Glomerular endothelial cell (primary cell): ENCODE measurements at places on chromosomes 12 and 14.

DNA sequence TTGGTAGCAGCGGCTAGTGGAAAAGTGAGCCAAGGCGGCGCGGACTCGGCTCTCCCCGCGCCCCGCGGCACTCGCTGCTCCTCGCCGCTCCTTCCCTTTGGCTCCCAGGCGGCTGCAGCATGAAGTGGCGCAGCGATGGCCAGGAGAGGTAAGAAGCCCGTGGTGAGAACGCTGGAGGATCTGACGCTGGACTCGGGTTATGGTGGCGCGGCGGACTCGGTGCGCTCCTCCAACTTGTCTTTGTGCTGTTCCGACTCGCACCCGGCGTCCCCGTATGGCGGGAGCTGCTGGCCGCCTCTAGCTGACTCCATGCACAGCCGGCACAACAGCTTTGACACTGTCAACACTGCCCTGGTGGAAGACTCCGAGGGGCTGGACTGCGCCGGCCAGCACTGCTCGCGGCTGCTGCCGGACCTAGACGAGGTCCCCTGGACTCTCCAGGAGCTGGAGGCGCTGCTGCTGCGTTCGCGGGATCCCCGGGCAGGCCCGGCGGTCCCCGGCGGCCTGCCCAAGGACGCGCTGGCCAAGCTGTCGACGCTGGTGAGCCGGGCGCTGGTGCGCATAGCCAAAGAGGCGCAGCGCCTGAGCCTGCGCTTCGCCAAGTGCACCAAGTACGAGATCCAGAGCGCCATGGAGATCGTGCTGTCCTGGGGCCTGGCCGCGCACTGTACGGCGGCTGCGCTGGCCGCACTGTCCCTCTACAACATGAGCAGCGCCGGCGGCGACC lies 225.6 kb upstream of the CRY1 start:
- no peak for DNase-seq

DNA sequence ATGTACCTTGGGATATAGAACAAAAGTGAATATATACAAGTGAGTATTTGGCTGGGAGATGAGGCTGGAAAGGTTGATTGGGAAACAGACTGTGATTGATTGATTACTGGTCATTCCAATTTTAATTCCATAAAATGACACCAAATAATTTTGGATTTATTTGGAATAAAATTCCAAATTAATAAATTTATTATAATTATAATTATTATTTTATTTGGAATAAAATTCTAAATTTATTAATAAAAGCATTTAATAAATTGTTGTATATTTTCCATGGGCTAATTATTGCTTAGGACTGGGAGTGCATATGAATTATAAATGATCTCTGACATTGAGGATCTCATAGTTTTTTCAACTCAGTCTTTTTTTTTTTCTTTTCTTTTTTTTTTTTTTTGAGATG lies 51.7 kb downstream of the KANSL2 start:
- no peak for DNase-seq

DNA sequence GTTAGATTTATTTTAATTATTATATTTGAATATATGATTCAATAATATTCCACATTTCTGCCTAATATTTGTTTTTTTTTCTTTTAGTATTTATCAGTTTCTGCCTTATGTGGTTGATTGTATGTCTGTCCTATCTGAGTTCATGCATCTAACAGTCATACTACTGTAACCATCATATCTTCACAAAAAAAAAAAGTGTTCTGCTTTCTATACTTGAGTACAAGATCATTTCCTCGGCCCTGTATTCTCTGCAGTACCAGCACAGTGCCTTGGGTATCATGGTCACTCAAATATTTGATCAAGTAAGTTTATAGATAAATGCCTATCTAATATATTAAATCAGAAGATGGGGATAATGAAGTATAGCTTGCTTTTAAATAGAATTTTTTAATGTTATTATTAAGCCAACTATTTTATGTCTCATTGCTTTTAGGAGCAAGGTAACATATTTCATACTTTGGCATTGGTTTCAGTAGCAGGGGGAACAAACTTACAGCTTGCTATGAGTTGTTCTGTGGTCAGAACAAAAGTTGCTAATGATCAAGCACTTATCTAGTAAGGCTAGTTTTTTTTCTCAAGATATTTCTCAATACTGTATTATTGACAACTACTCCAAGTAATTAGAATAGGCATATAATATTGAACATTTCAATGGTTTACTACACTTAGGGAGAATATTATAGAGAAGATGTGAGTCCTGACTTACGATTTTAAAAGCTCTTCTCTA lies 290.5 kb upstream of the FBXO33 start:
- no peak for DNase-seq

DNA sequence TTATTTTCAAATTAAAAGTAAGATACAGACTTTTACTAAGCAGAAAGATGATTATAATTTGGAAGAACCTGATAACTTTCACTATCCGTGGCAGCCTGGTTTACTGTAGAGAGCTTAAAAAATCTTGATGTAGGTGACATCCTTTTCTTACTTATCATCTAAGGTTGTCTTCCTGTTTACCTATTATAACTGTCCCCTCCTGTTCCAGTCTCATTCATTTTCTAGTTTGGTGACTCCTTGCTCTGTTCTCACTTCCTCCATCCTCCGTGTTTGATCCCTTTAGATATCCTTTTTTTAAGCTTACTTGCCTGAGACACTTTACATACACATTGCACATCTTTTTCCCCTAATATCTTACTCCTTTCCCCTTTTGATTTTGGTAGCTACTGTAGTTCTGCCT lies 27.5 kb downstream of the CCDC91 start:
- no peak for DNase-seq

GRCh38 chr12:32272465-32272864 lies 126.9 kb upstream of the FGD4 start:
- no peak for DNase-seq

DNA sequence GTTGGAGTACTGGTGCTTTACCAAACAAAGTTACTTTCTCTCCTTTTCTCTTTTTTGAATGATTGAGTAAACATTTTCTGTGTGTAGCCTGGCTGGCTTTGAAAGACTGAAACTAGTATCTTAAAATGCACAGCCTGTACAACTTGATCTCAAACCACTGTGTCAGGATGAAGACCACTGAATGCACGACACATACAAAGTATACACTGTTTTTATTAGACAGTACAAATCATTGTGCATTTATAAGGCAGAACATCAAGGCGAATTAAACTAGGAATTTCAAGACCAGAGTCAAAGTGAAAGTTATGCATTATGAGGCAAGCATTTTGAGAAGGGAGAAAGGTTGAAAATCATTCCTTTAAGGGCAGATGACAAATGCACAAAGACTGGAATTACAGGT lies 59.0 kb downstream of the PIWIL1 start:
- no peak for DNase-seq

GRCh38 chr14:38138473-38139138 lies 69.1 kb upstream of the SSTR1 start:
- DNase-seq = no peak

GRCh38 chr14:68450391-68451120 lies 342.3 kb downstream of the ZFP36L1 start:
- DNase-seq = no peak

- no peak for DNase-seq
Observed at GRCh38 chr14:23469906-23470403, 452 bp downstream of the NGDN start.

DNA sequence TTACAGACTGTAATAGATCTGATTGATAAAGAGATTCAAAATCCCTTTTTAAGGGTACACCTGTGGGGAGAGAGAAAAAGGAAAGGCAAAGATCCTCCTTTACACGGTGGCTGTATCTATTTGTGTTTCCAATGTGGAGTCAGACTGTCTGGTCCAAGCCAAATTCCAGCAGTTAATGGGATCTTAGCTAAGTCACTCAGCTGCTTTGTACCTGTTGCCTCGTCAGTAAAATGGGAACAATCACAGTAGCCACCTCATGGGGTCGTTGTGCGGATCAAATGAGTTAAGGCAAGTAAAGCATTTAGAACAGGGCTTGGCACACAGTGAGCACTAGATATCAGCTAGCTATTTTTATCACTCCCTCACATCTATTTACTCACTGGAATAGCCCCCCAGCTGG lies 46.9 kb downstream of the EFCAB11 start:
- no peak for DNase-seq

DNA sequence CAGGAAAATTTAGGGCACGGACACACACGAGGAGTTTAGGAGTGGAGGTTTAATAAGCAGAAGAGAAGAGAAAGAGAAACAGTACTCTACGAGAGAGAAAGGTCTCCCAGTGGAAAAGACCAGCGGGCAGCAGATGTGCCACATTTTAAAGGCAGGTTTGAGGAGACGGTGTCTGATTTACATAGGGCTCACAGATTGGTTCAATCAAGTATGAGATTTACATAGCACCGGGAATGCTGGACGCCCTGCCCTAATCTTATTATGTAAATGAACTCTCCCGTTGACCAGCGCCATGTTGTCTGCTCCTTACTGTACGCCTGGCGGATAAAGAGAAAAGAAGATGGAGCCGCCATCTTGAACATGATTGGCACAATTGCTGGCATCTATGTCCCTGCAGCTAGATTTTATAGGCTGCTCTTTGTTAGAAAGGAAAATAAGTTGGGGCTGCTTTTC lies 17.9 kb downstream of the NFKBIA start:
- DNase-seq = no peak

DNA sequence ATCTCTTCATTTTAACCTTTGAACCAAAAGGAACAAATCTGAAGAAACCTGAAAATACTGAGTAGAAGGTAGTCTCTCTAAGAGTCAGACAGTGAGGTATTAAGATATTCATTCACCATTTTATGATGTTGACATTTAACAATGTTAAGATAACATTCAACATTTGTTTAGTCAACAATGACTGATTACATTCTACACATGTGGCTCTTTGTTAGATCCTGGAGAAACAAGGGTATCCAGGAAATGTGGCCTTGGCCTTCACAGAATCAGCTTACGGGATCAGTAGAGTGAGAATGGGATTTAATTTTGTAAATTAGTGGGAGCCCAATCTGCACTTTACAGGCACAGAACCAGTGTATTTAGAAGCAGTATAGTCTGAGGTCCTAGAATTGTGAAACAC lies 355.5 kb downstream of the KCNH5 start:
- no peak for DNase-seq

- no peak for DNase-seq
Observed at GRCh38 chr12:119668324-119668841, 450 bp downstream of the PRKAB1 start.

GRCh38 chr12:113273053-113273725 lies 51.9 kb downstream of the TPCN1 start:
- DNase-seq = no peak

- DNase-seq = no peak
Observed at GRCh38 chr12:1935700-1936378, 17.4 kb upstream of the CACNA2D4 start.

- no peak for DNase-seq
Observed at GRCh38 chr12:78863482-78864402, 832 bp upstream of the SYT1 start.

- DNase-seq = no peak
Observed at GRCh38 chr12:65294641-65295262, 16.3 kb downstream of the MSRB3 start.

DNA sequence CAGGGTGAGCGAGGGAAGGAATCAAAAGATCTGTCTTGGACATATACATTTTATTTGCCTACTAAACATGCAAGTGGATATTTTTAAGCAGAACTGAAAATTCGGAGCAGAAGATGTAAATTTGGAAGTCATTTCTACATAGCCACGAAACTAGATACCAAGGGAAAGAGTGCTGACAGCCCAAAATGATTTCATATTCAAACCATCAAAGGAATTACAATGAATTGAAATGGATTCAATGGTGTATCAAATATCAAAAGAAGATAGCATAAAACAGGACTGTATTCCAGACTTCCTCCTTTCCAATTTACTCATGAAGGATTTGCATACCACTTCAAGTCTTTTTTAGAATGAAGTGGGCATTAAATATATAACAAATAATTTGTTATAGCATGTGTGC lies 313.5 kb upstream of the KITLG start:
- DNase-seq = no peak

GRCh38 chr12:123720141-123720814 lies 8.1 kb downstream of the ATP6V0A2 start:
- no peak for DNase-seq

DNA sequence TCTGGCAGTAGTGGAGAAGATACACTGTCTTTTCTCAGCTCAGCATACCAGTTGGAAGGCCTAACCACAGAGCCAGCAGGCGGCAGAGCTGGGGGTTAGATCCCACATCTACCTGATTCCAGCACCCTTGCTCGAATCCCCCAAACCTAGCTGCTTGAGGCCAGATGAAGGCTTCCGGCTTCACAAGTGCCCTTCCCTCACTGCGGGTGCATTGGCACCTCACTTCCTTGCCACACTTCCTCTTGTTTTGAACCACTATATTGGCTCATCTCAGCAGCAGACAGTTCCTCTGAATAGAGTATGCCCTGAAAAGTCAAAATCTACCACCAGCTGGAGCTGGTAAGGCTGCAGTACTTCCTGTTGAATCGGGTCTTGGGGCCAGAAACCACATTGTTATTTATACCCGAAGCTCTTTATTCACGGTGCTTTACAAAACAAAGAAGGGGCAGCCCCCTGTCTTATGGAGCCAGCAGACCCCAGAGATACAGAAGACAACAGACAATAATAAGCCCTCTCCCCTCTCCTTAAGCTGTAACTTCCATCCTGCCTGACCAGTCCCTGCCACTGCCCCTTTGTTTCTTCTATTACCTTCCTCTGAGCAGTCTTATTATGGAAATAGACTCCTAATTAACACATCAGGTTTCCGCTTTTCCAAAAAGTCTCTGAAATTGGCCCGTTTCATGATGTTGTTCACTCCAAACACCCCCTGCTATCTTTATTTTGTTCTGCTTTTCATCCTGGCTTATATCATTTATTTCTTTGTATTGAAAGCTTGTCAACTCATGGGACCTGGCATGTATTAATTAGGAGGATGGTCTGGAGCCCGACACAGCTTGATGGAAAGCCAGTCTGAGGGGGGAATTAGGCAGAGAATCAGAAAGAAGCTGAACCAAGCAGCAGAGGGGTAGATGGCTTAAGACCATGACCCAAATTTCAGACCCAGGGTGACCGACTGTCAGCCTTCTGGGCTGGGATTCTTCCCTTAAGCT lies 233.5 kb downstream of the EFCAB11 start:
- no peak for DNase-seq

DNA sequence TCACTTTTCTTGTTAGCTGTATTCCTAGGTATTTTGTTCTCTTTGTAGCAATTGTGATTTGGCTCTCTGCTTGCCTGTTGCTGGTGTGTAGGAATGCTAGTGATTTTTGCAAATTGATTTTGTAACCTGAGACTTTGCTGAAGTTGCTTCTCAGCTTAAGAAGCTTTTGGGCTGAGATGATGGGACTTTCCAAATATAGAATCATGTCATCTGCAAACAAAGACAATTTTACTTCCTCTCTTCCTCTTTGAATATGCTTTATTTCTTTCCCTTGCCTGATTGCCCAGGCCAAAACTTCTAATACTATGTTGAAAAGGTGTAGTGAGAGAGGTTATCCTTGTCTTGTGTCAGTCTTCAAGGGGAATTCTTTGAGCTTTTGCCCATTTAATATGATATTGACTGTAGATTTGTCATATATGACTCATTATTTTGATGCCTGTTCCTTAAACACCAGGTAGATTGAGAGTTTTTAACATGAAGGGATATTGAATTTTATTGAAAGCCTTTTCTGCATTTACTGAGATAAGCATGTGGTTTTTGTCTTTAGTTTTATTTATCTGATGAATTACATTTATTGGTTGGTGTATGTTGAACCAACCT lies 26.7 kb downstream of the CLECL1 start:
- no peak for DNase-seq

- no peak for DNase-seq
Observed at GRCh38 chr14:55500219-55500701, 59.8 kb upstream of the TBPL2 start.

GRCh38 chr12:72273499-72273837 lies 1.3 kb downstream of the TRHDE start:
- DNase-seq = no peak
